ENCODE measurements at places on chromosomes 7 and 10.
A peak's percentile ranks its signal among the peaks of the same experiment; 100 is the strongest.

DNA sequence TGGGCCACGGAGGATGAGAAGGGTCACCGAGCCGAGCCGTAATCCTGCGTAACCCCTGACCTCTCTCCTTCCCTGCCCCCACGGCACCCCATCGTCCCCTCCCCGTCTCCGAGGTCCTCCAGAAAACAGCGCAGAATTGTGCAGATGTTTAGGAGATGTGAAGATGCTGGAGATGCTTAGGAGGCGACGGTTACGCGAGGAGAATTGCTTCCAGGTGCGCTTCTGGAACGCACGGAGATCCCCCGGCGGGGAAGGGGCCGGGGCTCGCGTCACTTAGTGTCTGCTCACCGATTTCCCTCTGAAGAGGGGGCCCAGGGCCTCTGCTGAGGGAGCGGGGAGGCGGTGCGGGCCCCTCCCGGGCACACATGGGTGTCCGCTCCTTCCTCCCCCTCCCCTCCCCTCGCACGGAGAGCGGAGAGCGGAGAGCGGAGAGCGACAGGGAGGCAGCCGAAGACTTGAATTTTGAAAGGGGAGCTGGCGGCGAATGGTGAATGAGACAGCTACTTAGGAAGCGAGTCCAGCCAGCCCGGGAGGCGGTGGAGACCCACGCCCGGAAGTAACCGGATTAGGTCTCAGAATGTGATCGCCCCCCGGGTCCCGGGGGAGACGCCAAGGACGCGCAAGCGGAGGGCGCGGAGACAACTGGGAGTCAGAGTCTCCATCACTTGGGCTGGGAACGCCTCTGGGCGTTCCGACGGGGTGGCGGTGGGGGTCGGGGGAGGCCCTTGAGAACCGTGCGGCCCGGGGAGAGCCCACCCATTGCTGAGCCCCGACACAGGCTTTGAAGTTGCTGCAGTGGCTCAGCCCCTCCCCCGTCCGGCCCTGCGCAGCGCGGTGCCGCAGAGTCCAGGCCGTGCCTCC is 8.7 kb upstream of the EN2 start:
- no peak for DNase-seq

- DNase-seq, result no peak
These were observed 104.7 kb downstream of the NPSR1 start for GRCh38 chr7:34762764-34763163.

DNA sequence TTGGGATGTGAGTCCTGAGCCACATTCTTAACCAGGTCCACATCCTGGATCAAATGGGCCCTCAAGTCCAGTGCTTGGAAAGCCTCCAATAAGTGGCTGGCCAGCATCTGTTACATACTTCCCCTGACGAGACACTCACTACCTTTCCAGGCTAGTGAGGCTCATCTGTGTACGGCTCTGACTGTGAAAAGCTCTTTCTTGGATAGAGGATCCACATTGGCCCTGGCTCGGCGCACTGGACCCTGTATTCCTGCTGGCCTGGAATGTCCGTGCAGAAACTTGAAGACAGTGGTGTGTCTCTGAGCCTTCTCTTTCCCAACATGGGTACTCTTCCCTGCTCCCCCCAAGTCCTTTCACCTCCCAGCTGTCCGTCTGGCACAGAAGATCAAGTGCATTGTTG is 35.5 kb downstream of the MYL10 start:
- DNase-seq, result no peak

- DNase-seq, result peak; percentile 29
These were observed 18.0 kb downstream of the STX1A start for GRCh38 chr7:73701357-73701995.
